ENCODE measurements at places on chromosomes 6 and 20. TPM values are rescaled to one million over a fixed set of nuclear protein-coding genes. Genes with fewer than 3 reads are reported as not detected.

Gene FAM162B
- total RNA-seq, result not detected

Gene HCRTR2
- total RNA-seq, result 0.24 TPM

DNA sequence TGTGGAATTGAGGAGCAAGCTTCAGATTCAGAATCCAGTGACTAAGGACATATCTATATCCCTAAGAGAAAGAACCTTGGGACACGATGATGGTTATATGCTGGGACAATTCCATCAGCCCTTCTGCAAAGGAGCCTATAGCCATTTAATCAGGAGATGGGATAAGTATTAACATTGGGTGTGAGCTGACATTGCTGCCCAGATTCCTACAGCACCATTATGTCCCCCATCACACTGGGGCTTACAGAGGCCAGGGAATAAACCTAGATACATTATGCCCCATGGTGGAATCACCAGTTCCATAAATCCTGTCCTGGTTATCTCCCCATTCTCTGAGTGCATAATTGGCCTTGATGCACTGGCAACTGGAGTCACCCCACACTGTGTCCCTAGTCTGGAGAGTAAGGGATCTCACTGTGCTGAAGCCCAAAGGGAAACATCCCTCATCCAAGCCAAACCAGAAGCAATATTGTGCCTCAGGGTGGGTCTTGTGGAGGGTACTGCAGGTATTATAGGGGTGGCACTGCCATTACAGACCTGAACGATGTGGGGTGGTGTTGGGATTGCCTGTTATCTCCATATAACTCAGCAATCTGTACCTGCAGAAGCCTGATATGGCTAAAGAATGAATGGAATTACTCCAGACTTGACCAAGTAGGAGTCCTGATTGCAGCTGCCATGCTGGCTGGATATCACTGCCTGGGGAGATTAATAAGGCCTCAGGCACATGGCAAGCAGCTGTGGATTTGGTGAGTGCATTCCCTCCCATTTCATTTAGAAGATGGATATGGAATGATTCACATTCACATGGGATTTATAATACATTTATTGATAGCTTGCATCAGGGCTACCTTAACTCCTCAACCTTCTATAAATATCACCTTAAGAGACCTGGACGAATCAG lies 5.0 kb downstream of the HLA-A start:
- no peak for DNase-seq

GRCh38 chr20:50165684-50166554 lies 12.4 kb upstream of the PEDS1 start:
- DNase-seq, result peak; percentile 100

DNA sequence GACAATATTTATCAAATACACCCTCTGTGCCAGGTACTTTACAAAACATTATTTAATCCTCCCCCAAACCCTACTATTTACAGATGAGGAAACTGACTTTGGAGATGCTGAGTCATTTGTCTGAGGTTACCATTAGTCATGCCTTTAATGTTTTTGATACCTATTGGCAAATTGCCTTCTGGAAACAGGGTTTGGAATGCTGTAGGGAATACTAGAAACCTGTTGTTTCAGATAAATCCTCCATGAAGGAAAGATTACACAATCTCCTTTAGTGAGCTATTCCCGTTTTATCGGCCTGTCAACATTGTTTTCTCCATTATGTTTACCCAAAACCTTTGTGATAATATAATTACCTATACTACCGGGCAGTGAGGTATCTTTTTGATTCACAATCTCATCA lies 93.6 kb upstream of the ADGRF1 start:
- peak; percentile 95 for DNase-seq

GRCh38 chr6:13005994-13006393 lies 289.4 kb downstream of the PHACTR1 start:
- DNase-seq, result no peak

- DNase-seq, result peak; percentile 44
Measured at GRCh38 chr6:15872241-15873103, 209.6 kb upstream of the DTNBP1 start.

Measured in RPMI7951 (cell line).